Bronchial epithelial cell (primary cell): ENCODE measurements at places on chromosomes 6 and 20. TPM values are rescaled to one million over a fixed set of nuclear protein-coding genes. Genes with fewer than 3 reads are reported as not detected.

- peak; percentile 40 for DNase-seq
Observed at GRCh38 chr6:20444786-20445271, 43.1 kb downstream of the E2F3 start.

DNA sequence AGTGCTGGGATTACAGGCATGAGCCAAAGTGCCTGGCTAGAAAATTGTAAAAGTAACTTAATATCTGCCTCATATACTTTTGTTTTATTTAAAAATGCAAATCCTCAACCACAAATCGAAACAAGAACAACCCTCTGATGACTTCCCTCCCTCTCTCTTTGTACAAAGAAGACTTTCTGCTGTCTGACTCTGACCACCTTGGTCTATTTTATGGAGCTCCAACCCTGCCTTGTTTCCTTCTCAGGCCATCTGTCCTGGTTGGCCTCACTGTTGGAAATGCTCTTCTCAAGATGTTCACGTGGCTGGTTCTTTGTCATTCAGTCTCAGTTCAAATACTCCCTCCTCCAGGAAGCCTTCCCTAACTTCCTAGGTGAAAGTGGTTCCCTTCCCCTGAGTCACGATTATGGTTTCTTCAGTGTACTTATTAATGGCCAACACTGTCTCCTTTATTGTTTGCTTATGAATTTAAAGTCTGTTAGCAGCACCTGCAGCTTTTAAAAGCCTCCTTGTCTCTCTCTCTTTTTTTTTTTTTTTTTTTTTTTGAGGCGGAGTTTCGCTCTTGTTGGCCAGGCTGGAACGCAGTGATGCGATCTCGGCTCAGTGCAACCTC is 151.5 kb upstream of the SALL4 start:
- no peak for DNase-seq

DNA sequence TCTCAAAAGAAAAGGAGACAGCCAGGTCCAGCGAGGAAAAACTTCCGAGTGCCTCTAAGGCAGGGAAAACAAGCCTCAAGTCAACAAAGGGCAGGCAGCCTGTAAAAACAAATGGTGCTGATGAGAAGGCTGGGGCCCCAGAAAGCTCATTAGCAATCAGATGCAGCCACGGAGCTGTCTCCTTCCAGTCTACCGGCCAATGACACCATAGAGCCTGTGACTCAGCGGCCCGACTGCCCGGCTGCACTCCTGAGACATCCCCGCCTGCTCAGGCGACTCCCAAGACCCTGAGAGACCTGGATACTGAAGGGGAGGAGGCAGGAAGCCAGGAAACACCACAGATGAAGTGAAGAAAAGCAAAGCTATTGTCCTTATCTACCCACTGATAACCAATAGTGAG is 120.1 kb upstream of the HDDC2 start:
- peak; percentile 51 for DNase-seq

- no peak for DNase-seq
Observed at GRCh38 chr20:33908336-33908735, 85.4 kb upstream of the RALY start.

- DNase-seq = peak; percentile 52
Observed at GRCh38 chr6:85449388-85449817, 480 bp upstream of the NT5E start.

- no peak for DNase-seq
Observed at GRCh38 chr6:41643899-41644269, 5.6 kb downstream of the MDFI start.

GRCh38 chr6:154359161-154359574 is 2.6 kb upstream of the IPCEF1 start:
- DNase-seq = no peak

DNA sequence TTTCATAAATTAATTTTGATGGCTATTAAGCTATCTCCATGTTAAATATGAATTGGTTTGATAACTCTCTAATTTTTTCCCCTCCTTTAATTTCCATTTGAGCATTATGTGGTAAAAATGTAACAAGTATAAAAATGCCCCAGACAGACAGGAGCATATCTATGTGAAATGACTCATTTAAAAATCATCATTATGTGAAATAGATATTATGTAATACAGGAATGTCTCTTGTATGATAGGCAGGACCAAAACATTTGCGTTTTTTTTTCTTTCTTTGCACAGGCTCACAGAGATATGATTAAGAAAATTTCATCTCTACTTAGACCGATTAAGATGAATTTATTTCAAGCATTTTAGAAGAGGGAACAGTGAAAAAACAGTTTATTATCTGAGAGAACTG is 95.8 kb downstream of the AKAP7 start:
- peak; percentile 78 for DNase-seq

DNA sequence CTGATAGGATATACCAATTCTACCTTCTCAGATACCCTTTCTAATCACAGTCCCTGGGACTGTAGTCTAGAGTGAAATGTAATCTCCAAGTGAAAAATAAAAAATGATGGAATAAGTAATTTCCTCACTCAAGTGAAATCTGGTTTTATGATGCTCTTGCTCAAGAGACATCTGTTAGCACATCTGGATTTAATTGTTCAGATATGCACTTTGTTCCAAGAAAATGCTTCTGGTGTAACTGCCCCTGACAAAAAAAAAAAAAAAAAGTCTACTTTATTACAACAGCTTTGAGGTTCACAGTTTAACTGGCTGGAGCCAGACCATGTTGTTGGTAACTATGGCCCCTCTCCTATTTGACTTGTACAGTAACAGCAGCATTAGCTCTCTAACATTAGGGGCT is 251.8 kb downstream of the BTBD9 start:
- DNase-seq = no peak

- DNase-seq = peak; percentile 34
Observed at GRCh38 chr6:12751694-12752325, 35.2 kb downstream of the PHACTR1 start.

DNA sequence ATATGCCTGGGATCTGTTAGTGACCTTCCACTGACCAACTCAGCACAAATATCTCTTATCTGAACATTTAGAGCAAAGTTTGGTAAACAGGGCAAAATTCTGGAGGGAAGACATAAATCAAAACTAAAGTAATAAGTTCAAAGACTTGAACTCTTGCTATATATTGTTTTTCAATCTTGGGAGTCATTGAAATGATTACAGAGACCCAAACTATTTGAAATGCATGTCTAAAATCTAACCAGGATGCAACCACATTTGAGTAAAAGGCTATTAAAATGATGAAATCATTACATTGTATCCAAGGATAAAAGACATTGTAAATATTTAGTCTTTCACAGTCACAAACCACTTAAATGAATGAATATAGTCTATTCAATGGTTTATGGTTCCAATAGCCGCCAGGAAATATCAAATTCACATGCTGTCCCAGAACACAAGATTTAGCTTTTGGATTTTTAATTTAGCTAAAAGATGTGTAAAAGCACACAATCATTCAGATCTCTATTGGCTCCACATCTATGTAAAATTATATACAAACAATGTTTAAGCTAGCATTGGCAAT is 256.6 kb upstream of the EPHA7 start:
- no peak for DNase-seq

GRCh38 chr6:45571159-45571558 is 193.4 kb upstream of the SUPT3H start:
- no peak for DNase-seq

DNA sequence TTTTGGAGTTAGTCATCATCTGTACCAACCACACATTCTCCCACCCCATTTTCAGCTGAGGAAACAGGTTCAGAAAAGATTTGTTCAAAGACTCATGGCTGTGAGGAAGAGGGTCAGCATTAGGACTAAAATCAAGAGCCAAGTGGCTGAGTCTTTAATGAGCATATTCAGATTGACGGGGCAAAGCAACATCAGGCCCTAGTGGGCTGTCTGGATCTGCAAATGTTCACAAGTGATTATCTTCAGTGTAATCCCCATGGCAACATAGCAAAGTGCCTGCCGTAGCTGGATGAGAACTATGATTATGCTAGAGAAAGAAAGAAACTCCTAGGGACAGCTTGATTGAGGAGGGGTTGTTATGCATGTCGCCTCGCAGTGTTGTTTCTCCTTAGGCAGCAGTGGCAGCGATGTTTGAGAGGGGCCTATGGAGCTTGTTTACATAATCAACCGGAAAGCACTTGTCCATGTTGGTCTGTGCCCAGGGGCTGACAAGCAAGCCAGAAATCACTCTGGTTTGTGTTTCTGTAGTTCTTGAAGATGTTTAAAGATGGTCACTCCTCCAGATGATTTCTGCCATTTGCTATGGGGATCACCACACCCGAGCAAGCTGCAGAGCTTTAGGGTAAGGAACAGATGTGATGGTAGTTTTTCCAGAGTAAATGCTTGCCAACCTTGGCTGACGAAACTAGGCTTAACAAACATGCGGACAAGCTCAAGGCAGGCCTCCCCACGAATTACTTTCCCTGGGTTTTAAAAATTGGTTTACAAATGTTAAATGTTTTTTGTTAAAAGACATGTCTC is 124.3 kb upstream of the MLIP start:
- peak; percentile 25 for DNase-seq

DNA sequence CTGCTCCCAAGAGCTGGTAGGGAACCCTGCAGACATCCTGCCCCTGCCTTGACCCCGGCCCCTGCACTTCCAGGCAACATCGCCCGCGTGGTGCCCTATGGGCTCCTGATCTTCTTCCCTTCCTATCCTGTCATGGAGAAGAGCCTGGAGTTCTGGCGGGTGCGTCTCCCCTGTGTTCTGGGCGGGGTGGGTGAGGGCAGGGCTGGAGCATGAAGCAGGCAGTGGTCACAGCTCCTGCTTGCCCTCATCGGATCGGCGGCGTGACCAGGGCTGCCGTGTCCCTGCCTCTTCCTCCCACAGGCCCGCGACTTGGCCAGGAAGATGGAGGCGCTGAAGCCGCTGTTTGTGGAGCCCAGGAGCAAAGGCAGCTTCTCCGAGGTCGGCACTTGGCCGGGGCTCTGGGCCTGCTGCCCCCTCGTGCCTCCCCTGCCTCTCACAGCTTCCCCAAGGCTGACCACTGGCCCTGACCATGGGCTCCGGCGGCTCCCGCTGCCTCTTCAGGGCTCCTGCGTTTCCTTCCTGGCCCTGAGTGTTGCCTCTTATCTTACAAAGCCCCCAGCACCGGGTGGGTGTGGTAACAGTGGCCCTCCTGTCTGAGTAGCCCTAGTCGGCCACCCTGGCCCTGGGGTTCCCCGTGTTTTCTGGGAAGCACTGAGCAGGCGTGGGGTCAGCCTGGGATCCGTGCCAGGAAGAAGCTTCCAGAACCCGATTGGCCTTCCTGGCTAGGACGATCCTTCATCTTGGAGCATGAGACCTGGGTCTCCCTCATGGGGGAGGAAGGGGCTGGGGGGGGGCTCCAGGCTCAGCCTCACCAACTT is 8.0 kb upstream of the TNFRSF6B start:
- DNase-seq = no peak

DNA sequence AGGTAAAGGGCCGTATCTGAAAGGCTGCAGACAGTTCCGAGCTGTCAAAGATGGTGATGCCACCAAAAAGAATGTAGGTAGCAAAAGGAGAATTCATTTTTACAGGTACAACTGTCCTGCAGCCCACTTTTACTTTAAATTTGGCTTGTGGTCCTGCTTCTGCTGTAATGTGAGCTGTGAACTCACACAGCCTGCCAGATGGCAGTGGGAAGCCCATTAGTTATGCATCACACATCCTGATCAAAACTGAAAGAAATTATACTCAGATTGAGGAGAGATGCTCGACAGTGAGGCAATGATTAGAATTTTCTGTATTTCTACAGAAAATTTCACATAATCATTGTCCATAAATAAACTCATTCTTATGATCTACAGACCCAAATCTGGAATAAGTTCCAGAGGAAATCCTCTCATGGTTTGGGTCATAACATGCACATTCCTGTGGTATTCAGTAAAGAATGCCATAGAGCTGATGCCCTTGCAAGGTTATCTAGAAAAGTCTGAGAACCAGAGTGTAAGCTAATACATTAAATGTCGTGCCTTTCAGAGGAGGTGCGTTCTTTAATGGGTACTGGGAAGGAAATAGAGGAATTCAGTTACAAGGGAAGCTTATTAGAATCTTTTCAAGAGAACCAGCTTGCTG is 23.9 kb upstream of the E2F3 start:
- peak; percentile 22 for DNase-seq

DNA sequence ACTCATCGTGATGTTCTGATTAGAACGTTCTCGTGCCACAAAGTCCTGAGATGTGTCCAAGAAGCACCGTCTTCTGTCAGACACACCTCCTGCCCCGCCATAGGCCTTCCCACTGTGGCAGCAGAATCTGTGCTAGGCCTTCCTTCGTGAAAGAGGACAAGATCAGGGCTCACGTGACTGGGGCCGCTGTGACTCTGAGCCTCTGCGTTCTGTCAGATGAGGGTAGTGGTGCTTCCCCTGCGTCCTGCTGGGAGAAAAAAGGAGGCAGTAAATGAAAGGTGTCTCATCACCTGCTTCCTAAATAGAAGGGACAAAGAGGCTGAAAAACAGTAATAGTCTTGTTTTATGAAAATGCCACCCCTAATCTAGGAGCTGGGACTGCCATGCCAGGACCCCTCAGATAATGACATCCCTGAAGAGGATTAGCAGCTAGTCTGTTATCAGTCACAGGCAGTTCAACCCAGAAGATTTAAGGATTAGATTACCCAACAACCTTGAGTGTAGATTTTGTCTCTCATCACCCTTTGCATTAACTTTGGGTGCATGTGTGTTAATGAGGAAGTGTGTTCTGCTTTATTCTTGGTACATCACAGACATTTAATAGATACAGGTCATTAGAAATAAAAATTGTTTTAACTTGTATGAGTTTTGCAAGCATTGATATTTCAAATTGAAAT is 4.1 kb downstream of the DNAJC5 start:
- no peak for DNase-seq

DNA sequence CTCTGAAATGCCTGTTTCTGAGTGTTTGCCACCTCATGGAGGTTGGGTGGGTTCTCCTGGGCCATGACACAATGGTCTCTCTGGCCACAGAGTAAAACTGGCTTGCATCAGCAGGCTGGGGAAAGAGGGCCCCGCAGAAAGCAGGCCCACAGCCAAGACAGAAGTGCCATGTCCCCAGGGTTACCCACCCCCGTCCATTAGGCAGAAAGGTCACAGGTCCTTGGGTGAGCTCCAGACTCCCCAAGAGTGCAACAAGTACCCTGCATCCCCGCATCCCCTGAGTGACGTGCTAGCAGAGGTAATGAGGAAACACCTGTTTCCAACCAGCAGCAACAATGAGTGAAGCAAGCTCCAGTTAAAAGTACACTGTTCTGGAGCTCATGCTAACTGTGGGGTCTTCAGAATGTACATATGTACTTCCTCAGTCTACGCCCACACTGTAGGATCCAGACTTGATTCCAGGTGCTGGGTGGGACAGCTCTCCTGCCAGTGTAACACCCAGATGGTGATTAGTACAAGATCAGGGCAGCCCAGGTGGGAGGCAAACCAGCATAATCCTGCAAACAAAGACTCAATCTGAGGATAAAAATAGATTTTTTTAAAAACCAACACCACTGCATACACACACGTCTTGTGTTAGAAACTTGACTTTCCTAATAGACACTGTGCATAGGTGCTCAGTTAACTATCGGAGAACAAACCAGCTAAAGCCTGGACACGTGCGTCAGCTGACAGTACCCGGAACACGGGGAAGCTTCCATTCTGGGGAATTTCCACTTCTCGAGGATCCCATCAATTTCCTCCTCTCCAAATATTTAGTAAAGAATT is 31.5 kb downstream of the RRBP1 start:
- no peak for DNase-seq

The ASXL1 gene
- total RNA-seq = 13.8 and 17.6 TPM in 2 replicates

The CGA gene
- not detected in 2 replicates for total RNA-seq

The GPR6 gene
- not detected in 2 replicates for total RNA-seq

The CRISP3 gene
- under 0.01 and 2.4 TPM in 2 replicates for total RNA-seq

The SYNGAP1 gene
- total RNA-seq = 0.79 and 0.90 TPM in 2 replicates
